ENCODE measurements at places on chromosomes 4 and X.
A peak's percentile ranks its signal among the peaks of the same experiment; 100 is the strongest.

- DNase-seq: no peak
Observed at GRCh38 chr4:188495169-188495568, 355.9 kb downstream of the TRIML1 start.

DNA sequence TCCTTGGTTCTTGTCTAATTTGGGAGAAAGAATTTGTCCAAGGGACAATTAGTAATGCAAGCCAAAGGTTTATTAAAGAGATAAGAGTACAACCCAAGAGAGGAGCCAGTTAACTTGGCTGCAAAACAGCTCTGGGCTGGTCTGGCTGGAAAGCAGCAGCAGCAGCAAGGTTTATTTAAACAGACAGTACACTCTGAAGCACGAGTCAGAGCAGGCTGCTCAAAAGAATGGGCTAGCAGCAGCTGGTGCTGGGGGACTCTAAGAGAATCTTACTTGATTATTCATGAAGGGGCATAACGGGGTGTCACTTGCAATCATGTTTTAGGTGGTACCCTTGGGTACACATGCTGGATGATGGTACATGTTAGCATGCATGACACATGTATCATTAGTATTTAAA is 17.1 kb upstream of the CT47C1 start:
- DNase-seq: no peak

GRCh38 chr4:133424605-133425004 is 275.5 kb downstream of the PCDH10 start:
- no peak for DNase-seq

- no peak for DNase-seq
Observed at GRCh38 chr4:109435635-109436034, 2.0 kb downstream of the SEC24B start.

- DNase-seq: peak; percentile 1
Observed at GRCh38 chrX:95764972-95765451, 919.6 kb upstream of the DIAPH2 start.

- DNase-seq: no peak
Observed at GRCh38 chrX:9164533-9165426, 130.9 kb upstream of the FAM9B start.

- DNase-seq: no peak
Observed at GRCh38 chrX:24480400-24480865, 15.3 kb downstream of the PDK3 start.

- no peak for DNase-seq
Observed at GRCh38 chrX:125850693-125851092, 315.4 kb downstream of the DCAF12L2 start.

- no peak for DNase-seq
Observed at GRCh38 chrX:154325541-154325940, 29.9 kb downstream of the TKTL1 start.
